ENCODE measurements at places on chromosomes 1 and 21. TPM values are rescaled to one million over a fixed set of nuclear protein-coding genes. Genes with fewer than 3 reads are reported as not detected.

MR1 gene
- 5.5 TPM for total RNA-seq

RGS1 gene
- not detected for total RNA-seq

TNFSF18 gene
- total RNA-seq, result not detected

CGN gene
- 1.8 TPM for total RNA-seq

KRTAP11-1 gene
- not detected for total RNA-seq

CFAP45 gene
- 0.55 TPM for total RNA-seq

CTSS gene
- 16.1 TPM for total RNA-seq

S100A16 gene
- total RNA-seq, result 543 TPM

CLDN14 gene
- total RNA-seq, result 0.07 TPM

CAMK2N1 gene
- total RNA-seq, result 58.0 TPM

ZBTB40 gene
- 5.0 TPM for total RNA-seq

DNAJC28 gene
- total RNA-seq, result 0.28 TPM

NCF2 gene
- 1.5 TPM for total RNA-seq

RUNX1 gene
- 9.4 TPM for total RNA-seq

DISC1 gene
- total RNA-seq, result 0.31 TPM

SPATA1 gene
- total RNA-seq, result not detected

REN gene
- not detected for total RNA-seq

LELP1 gene
- total RNA-seq, result not detected

ZNF593OS gene
- not detected for total RNA-seq

EDARADD gene
- total RNA-seq, result 3.8 TPM

MEGF6 gene
- total RNA-seq, result 6.3 TPM

LPAR3 gene
- total RNA-seq, result 0.20 TPM

PROK1 gene
- not detected for total RNA-seq

GBP3 gene
- total RNA-seq, result 0.67 TPM

DMRTB1 gene
- total RNA-seq, result not detected

RGS18 gene
- not detected for total RNA-seq

RHEX gene
- not detected for total RNA-seq

HHAT gene
- 1.7 TPM for total RNA-seq

C4BPA gene
- 0.50 TPM for total RNA-seq

CYP4B1 gene
- 0.24 TPM for total RNA-seq
